Stimulated activated CD4-positive, alpha-beta T cell treated with anti-CD3 and anti-CD28 coated beads, Interleukin-15, amount 100 ng/mL, for 24 hours (primary cell): ENCODE measurements at places on chromosomes 6 and 20.

- DNase-seq = peak; percentile 88
These were observed 24.7 kb upstream of the CCN6 start for GRCh38 chr6:112029045-112029822.

- DNase-seq = peak; percentile 73
These were observed 29.2 kb upstream of the ALDH8A1 start for GRCh38 chr6:134979142-134979541.

DNA sequence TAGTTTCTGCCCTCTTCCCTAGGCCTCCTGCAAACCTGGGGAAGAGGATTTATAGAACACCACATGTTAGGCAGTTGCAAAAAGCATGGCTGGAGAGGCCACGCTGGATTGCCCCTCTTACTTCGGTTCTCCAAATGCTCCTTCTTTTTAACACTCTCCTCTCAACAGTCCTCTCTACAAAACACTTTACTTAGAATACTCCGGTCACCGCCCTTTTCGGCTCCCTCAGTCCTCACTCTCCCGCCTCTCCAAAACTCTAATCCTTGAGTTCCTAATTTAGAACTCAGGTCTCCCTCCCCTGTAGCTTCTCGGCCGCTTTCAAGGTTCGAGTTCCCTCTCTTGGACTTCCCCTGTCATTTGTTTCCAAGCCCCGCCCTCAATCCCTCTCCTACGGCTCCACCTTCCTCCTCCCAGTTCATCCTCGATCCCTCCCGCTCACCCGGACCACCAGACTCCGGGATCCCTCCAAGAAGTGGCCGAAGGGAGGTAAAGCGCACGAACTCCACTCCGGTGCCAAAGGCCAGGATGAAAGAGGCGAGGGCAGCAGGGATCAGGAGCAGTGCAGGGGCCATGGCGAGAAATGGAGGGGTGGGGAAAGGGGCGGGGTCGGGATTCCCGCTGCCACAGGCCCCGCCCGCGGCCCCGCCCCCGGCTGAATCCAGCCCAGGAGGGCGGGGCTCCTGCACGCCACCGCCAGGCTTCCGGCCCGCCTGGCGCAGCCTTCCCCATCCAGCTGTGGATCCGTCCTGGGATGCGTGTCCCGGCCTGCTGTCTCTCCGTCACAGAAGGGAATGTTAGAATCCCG is at the start of gene NRM:
TSS of gene NRM (minus strand) at position 582 of the 805 bp plus-strand sequence. CDS start at position 572, 10 bp downstream.
- peak; percentile 87 for DNase-seq

GRCh38 chr6:133805876-133806275 is 83.0 kb upstream of the TCF21 start:
- no peak for DNase-seq

- DNase-seq = no peak
These were observed 53.3 kb upstream of the DACT2 start for GRCh38 chr6:168372889-168373288.
